Chondrocyte (in vitro differentiated cells): ENCODE measurements at places on chromosomes 4 and X.
A peak's percentile ranks its signal among the peaks of the same experiment; 100 is the strongest.

- no peak for DNase-seq
These were observed 123.2 kb upstream of the FAM9C start for GRCh38 chrX:13167481-13168231.

GRCh38 chrX:129719268-129719667 is 19.5 kb upstream of the XPNPEP2 start:
- DNase-seq: no peak

GRCh38 chr4:77015390-77015789 is 60.4 kb downstream of the CCNI start:
- DNase-seq: no peak

- no peak for DNase-seq
These were observed 1999.0 kb downstream of the ARAP2 start for GRCh38 chr4:34245276-34245675.

DNA sequence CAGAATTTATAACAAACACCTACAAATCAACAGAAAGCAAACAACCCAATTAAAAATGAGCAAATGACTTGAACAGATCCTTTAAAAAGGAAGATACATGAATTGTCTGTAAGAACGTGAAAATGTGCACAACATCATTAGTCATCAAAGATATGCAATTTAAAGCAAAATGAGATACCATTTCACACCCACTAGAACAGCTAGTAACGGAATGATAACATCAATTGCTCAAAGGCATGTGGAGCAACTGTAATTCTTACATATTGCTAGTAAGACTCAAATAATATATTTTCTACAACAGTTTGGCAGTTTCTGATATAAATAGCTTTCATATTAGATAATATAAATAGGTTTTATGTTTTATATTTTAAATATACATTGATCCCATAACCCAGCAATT is 82.5 kb downstream of the LCORL start:
- no peak for DNase-seq

DNA sequence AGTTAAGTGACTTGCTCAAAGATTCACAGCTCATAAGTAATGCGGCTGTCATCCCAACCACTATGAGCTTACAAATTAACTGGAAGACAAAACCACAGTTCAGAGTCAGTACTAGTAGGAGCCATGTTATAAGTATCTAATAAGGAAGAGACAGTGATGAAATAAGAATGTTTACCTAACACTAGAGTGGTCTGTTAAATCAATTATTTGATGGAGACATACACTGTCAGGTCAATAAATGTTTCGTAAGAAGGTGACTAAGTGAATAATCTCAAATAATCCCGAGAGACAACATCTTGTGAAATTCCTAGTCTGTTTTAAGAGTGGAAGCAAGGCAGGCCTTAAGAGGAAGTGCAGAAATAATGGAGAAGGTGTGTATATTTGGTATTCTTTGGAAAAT is 25.8 kb upstream of the AMELX start:
- no peak for DNase-seq

DNA sequence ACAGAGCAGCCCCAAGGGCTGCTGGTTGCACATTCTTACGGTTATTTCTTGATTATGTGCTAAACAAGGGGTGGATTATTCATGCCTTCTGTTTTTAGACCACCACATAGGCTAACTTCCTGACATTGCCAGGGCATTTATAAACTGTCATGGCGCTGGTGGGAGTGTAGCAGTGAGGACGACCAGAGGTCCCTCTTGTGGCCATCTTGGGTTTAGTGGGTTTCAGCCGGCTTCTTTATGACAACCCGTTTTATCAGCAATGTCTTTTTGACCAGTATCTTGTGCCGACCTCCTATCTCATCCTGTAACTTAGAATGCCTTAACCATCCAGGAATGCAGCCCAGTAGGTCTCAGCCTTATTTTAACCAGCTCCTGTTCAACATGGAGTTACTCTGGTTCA is 212.4 kb upstream of the GRID2 start:
- no peak for DNase-seq

- DNase-seq: peak; percentile 95
These were observed 29.0 kb downstream of the ERVMER34-1 start for GRCh38 chr4:52721968-52722815.

DNA sequence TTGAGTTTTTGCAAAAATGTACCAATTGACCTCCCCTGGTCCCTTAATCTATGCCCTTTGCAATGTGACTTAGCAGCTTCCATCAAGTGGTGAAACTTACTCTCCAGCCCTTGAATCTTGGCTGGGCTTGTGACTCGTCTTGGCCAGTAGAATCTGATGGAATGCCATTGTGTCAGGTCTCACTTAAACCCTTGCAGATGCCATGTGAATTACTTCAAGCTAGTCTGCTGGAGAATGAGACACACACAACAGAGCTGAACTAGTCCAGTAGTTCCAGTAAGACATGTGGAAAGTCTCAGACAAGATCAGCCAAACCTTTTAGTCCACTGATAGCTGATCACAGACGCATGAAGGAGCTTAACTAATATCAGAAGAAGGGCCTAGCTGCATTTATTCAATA is 567.8 kb upstream of the CPEB2 start:
- DNase-seq: no peak

- no peak for DNase-seq
These were observed 3.2 kb downstream of the SLC9A7 start for GRCh38 chrX:46755671-46756070.

GRCh38 chr4:45482346-45482745 is 641.5 kb downstream of the GABRG1 start:
- no peak for DNase-seq

DNA sequence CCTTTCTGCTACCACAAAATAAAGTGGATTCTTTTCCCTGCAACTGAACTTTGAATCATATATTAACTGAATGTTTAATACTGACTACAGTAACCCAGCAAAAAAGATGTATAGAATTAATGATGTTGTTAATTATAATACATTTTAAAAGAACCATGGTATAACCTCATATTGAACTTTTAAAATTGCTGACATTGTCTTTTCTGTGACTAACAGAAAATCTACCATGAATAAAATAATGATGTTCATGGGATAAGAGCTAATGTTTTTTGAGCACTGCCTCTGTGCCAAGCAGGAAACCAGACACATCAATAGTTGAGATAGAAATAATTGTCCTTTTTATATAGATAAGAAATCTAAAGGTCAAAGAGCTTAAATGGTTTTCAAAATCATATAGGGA is 691.9 kb downstream of the PDHA2 start:
- DNase-seq: no peak

- DNase-seq: no peak
These were observed 32.1 kb downstream of the UTP14A start for GRCh38 chrX:129938081-129938480.

DNA sequence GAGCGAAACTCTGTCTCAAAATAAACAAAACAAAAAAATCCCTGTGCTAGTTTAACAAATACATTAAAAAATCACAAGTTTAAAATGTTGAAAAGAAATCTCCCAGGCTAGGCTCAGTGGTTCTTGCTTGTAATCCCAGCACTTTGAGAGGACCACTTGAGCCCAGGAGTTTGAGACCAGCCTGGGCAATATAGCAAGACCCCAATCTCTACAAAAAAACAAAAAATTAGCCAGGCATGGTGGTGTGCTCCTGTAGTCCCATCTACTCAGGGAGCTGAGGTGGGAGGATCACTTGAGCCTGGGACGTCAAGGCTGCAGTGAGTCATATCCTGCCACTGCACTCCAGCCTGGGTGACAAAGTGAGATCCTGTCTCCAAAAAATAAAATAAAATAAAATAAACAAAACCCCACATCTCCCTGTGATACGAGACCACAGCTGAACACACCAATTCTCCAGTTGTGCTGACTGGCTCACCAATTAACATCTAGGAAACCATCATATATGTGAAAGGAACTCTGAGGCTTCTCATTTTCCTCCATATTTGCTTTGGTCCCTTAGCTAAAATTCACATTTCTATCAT is 7.3 kb downstream of the RPS4X start:
- no peak for DNase-seq

- no peak for DNase-seq
These were observed 15.5 kb downstream of the LONRF3 start for GRCh38 chrX:118989886-118990285.

DNA sequence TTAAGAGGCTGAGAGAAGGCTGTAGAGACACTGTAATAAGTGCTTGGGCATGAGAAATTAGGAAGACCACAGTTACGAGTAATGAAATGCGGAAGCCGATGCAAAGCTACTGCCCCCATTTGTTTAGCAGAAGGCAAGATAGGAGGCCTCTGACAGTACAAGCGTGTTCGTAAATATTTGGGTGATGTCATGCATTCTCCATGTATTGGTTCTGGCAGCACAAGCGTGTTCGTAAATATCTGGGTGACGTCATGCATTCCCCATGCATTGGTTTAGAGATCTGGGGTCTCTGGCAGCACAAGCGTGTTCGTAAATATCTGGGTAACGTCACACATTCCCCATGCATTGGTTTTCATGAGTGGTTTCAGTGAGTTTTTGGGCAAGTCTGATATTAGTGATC is 661.5 kb upstream of the FRG1 start:
- no peak for DNase-seq

GRCh38 chrX:130060122-130061069 is 49.9 kb downstream of the ELF4 start:
- DNase-seq: no peak

GRCh38 chr4:101183666-101184373 is 163.5 kb downstream of the PPP3CA start:
- DNase-seq: no peak

GRCh38 chr4:118834070-118834469 is 1.9 kb downstream of the SEC24D start:
- no peak for DNase-seq

DNA sequence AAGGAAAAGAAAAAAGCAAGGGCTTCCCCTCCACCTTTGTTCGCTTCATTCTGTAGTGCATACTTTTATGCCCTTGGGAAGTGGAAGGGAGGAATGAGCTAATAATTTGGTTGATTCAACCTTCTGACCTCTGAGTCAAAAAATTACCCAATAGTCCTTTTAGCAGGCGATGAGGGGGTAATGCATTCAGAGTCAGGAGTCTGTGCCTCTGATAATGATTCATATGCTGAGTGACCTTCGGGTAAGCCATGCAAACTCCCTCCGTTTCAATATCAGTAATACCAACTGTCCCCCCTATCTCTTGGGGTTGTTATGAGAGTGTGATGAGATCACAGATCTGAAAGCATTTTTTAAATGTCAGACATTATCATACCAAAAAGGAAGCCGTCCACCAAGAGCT is 41.6 kb upstream of the ACSL4 start:
- DNase-seq: no peak

GRCh38 chr4:8335848-8336247 is 66.3 kb downstream of the HTRA3 start:
- DNase-seq: no peak

- DNase-seq: no peak
These were observed 35.4 kb downstream of the C4orf33 start for GRCh38 chr4:129131343-129131742.

- DNase-seq: no peak
These were observed 21.0 kb downstream of the TRMT44 start for GRCh38 chr4:8461616-8462015.

GRCh38 chr4:112759313-112759712 is 122.4 kb downstream of the LARP7 start:
- no peak for DNase-seq

GRCh38 chrX:42855259-42855658 is 77.3 kb upstream of the PPP1R2C start:
- no peak for DNase-seq

DNA sequence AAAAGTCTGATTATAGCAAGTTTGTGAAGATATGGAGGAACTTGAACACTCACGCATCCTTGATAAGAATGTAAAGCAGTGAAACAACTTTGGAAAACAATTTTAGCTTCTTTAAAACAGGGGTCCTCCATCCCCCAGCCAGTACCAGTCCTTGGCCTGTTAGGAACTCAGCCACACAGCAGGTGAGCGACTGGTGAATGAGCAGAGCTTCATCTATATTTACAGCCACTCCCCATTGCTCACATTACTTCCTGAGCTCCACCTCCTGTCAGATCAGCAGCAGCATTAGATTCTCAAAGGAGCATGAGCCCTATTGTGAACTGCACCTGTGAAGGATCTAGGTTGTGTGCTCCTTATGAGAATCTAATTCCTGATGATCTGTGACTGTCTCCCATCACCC is 530.3 kb upstream of the PRKX start:
- no peak for DNase-seq
